Caudate nucleus (tissue), 63 donors: ENCODE measurements at places on chromosomes 12 and 14.

- no peak for DNase-seq
Measured at GRCh38 chr12:97118796-97119375, 211.8 kb downstream of the NEDD1 start.

- DNase-seq: no peak
Measured at GRCh38 chr12:130761537-130762318, 45.6 kb upstream of the RIMBP2 start.

DNA sequence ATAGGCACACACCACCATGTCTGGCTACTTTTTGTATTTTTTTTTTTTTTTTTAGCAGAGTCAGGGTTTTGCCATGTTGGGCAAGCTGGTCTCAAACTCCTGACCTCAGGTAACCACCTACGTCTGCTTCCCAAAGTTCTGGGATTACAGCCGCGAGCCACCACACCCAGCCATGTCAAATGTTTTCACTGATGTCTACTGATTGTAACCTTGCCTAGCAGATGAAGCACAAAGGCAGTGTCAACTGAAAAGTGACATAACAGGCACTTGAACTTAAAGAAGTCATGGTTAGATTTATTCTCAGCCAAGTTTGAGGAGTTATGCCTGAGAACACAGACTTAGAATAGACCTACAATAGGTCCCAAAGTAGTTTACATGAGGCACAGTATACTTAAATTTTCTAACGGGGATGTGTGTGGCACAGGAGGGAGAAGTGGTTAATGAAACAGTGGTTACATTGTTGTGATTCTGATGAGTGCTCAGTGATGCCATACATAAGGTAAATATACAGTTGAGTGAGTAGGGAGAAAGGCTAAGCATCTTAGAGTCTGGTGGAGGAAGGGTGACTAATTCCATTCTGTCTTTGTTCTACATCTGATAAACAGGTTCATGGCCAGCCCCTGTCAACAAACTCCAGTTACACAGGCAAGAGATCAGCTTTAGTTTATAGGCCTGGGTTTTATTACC, 12.6 kb upstream of the RNASE4 start:
- no peak for DNase-seq

DNA sequence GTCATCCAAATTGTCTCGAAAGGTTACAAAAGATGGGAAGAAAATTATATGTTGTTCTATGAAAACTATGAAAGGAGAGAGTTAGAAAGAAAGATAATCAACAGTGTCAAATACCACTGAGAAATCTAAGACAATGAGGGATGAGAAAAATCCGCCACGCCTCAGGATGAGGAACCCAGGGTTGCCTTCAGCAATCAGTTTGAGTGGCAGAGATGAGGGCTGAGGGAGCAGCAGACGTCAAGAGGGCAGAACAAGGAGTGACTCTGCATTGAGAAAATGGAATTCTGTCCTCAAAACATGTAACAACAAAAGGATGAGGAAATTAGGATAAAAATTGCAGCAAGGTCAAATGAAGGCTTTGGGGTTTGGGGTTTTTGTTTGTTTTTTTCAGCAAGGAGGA, 18.3 kb upstream of the OXA1L start:
- DNase-seq: no peak

GRCh38 chr12:9866860-9867269, 2.3 kb downstream of the CLEC2B start:
- no peak for DNase-seq

DNA sequence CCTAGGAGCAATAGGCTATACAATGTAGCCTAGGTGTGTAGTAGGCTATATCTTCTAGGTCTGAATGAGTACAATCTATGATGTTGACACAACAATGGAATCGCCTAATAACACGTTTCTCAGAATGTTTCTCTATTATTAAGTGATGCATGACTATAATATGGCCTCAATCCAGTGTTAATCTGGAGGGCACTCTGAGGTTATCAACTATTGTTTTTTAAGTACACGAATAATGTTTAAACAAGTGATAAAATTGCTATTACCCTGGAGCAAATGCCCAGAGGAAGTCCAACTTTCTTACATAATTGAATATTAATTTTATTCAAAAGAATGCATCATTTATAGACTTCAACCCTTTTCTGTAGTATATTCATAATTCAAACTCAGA, 16.4 kb upstream of the CNIH1 start:
- DNase-seq: no peak

DNA sequence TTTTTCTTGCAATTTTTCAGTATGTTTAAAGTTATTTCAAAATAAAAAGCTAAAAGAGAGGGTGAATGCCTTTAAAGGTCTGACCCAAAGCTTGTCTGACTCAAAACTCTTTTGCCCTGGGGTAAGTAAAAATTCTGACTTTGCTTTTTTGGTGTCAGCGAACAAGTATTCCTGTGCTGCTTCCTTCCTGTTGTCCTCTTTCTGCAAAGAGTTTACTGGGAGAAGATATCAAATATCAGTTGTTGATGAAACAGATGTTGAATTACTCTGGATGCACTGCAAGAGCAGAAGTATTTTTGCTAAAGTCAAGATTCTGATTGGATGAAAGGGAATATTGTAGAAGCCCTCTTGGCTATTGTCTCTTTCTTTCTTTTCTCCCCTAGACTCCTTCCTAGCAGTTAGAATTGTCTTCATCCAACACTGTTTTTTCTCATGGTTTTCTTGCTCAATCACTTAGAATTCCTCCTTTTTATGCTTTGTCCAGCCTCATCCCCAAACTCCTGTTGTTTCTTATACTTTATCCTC, 62.0 kb downstream of the DACT1 start:
- no peak for DNase-seq

GRCh38 chr12:32353540-32353939, 45.8 kb upstream of the FGD4 start:
- DNase-seq: no peak

DNA sequence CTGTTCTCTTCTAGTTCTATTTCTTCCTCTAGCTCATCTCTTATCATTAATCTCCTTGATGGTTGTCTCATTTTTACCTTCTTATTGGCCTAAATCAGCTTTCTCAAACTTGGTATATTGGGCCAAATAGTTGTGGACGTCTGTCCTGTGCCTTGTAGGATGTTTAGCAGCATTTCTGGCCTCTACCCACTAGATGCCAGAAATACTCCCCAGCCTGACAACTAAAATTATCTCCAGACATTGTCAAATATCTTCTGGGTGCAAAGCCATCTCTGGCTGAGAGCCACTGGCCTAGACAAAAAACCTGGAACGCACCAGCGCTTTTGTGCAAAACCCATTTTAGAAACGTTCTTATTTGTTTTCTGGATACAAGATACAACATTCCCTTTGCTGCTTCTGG, 38.8 kb upstream of the LRRC10 start:
- no peak for DNase-seq

GRCh38 chr12:7068240-7068993, 7.9 kb downstream of the C1S start:
- no peak for DNase-seq

GRCh38 chr12:15852383-15852782, 29.8 kb upstream of the STRAP start:
- DNase-seq: no peak

DNA sequence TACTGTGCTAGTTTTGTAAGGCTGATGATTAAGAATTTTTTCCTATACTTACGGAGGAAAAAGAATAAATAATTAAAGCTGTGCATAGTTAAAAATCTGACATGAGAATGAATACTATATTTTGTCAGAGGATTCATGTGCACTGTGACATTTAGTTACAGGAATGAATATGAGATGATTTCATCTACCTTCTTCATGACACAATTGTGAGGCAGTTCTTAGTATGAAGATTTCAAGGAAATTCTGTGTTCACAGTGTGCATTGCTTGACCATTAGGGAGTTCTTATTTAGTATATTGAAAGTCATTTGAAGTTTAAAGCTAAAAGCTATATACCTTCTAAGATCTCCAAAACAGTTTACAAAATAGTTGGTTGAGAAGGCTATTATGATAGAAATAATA, 70.1 kb downstream of the ATF7IP start:
- no peak for DNase-seq

DNA sequence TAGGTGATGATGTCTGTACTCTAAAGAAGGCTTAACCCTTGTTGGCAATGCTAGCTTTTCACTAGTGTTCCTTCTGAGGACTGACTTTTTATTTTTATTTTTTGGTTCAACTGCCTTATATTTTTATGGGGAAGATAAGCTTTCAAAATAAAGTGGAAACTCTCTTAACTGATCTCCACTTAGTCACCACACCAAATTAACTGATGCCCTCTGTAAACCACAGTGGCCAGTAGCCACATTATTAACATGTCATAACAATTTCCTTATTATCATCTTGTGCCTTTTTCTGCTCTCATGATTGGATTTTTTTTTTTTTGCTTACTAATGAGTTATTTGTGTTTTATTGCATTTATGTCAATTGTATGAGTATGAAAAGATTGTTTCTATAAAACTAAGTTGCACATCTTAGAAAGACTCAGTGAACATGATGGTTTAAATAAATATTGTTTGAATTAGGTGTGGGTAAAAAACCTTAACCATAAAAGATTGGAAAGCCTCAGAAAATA, 56.9 kb downstream of the SCFD1 start:
- no peak for DNase-seq

- no peak for DNase-seq
Measured at GRCh38 chr12:83196694-83197350, 510.1 kb downstream of the TMTC2 start.

GRCh38 chr12:185576-185955, 28.4 kb downstream of the SLC6A12 start:
- DNase-seq: no peak

DNA sequence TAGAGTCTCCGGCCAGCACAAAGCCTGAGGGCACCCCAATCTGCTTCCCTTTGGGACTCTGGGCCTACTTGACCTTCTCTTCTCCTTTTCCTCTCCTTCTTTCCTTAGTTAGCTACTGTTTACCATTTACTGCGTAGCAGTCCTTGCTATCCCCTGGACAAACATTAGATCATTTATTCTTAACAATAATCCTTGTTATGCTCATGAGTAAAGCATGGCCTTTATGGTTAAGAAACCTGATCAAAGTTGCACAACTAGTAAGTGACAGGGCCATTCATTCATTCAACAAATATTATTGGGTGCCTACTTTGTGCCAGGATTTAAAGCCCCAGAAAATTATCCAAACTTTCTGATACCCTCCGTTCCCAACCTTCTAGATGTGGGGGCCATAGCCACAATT, 3.2 kb upstream of the HDAC7 start:
- no peak for DNase-seq

DNA sequence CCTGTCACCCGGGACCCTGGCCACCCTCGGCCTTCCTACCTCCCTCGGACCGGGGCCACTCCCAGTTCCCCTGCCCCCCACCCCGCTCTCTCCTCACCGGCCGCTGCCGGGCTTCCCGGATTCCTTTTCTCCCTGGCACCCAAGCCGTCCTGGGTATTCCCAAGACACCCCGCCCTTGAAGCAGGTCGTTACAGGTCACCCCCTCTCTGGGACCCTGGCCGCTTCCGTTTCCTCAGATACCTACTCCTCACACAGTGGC, 493 bp downstream of the NUMB start:
- DNase-seq: no peak
